NCI-H187 treated with DMSO at 0.1 percent for 48 hours (cell line): ENCODE measurements at places on chromosomes 7 and 10.

GRCh38 chr10:122264436-122264835 lies 6.7 kb upstream of the BTBD16 start:
- no peak for DNase-seq

DNA sequence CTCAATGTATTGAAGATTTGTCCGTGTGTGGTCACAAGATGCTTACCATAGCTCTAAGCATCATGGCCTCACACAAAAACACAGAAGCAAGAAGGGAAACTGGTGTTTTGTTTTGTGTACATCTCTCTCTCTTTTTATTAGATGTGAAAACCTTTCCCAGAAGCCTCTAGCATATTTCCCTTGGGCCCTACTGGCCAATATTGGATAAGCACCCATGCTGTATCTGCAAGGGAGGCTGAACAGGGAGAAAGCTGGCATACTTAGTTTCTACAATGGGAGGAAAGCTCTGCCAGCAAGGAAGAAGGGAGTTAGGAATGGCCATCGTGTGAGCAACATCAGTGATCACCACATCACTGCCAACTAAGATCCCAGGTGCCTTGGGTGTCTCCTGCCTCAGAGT lies 9.6 kb upstream of the NAMPT start:
- no peak for DNase-seq

DNA sequence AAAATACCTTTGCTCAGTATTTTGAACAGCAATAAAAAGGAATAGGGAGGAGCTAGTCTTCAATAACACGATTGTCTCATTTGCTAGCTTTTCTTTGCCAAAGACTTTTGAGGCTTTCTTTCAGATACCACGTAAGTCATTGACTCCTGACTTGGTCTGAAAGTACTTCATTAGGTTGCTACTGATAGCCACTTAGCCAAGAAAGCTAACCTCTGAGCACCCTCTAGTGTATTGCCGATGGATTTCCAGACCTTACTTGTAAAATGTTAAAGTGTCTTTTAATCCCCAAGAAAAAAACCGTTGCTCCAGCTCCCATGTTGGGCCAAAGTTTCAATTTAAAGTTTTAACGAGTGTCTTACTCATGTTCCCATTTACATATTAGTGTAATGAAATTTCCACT lies 63.4 kb upstream of the STRIP2 start:
- no peak for DNase-seq

- no peak for DNase-seq
Measured at GRCh38 chr10:118730756-118731456, 23.9 kb downstream of the CACUL1 start.

DNA sequence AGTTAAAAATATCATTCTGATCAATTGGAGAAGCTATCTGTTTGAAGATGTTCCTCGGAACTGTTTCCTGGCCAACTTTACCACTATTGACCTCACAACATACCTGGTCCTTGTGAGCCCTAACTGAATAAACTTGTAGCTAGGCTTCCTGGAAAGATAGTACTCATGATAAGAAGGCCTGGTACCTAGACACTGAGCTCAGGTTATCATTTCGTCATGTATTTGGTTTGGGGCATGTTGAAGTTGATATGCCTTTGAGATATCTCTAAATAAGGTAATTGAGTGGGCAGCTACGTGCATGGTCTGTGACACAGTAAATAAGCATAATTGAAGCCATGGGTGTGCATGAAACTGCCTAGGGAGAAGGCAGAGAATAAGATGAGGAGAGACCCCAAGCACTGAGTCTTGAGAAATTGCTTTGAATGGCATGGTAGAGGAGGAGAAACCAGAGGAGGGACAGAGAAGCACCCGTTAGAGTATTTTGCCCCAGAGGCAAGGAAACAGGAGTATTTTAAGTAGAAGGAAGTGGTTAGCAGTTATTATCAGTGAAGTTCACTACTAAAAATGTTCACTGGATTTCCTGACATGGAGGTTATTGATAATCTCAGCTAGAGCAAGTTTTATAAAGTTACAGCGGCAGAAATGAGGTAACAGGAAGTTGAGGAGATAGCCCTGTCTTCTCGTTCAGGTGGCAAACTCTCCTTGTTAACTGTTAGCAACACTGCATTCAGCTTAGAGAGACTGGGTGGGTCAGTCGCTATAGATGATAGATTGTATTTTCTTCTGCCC lies 55.6 kb downstream of the CC2D2B start:
- DNase-seq: no peak

DNA sequence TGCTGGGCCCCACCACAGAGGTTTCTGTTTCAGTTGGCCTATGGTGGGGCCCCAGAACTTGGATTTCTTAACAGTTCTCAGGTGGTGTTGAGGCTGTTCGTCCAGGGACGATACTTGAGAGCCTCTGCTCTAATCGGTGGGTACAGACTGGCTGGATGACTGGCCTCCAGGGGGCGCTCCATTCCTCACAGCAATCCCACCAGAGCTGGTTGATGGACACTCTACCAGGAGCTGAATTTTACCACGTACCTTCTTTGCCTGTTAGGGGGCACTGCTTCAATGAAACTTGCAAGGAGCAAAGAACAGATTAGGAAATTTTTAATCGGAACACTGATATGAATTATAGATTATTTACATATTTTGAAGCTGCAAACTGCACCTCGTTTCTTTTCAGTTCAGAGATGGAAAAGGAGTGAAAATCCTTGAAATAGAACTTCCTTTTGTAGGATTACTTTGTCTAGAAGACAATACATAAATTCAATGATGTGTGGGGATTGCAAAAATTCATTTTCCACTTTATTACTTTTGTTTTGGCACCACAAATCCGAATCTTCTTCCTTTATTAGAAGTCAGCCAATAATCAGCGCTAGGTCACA lies 44.8 kb downstream of the KBTBD2 start:
- no peak for DNase-seq

- DNase-seq: no peak
Measured at GRCh38 chr7:116876664-116877442, 14.5 kb downstream of the CAPZA2 start.

GRCh38 chr7:2388637-2388954 lies 14.8 kb upstream of the CHST12 start:
- DNase-seq: no peak
